ENCODE measurements at places on chromosomes 13 and 19. TPM values are rescaled to one million over a fixed set of nuclear protein-coding genes. Genes with fewer than 3 reads are reported as not detected.

GRCh38 chr19:4094761-4095487 lies 28.2 kb upstream of the ZBTB7A start:
- DNase-seq = no peak

DNA sequence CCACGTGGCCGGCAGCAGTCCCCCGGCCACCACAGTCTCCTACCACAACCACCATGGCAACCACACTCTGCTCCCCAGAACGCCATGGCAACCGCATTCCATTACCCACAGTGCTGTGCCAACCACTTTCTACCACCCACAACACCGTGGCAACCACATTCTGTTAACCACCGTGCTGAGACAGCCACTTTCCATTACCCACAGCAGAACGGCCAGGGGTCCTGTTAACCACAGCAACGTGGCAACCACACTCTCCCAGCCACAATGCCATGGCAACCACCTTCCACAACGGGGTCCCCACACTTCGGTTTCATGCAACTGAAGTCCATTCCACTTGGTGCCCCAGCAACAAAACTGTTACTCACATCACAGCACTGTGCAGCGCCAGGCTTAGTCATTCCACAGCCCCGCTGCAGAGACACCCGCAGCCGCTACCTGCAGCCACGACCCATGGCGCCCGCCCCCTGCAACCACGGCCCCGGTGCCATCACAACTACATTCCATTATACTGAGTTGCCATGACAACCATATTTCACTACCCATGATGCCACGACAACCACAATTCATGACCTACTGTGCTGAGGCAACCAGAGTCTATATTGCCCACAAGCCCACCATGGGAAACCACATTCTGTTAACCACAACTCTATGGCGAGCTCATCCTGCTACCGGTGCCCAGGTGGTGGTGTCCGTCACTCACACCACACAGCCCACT lies 10.0 kb downstream of the DPF1 start:
- no peak for DNase-seq

DNA sequence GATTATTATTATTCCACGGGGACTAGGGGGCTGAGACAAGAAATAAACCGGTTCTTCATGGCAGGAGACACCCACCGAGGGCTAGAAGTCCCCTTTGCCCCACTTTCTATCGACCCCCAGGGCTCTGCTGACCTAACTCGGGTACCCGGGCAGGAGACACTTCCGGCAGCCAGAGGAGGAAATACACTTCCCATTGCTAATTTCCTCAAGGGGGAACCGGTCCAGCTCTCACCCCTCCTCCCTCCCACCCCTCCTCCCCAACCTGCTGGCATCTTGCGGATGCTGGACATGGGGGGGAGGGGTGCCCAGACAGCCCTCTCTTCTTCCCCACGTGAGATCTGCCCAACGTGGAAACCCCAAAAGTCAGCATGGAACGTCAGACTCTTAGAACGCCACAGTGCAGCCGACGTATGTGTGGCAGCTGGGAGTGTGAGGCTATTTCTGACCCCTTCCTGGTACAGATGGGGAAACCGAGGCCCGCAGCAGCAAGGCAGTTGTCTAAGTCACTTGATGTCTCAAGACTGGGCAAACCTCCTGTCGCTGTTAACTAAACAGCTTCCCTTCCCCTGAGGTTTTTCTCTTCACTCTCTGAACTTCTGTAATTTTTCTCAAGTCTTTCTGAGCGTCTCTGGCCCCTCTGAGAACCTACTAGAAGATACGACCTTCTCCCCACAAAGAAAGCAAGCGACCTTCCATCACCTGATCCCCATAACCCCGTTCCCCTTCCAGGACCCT lies 3.6 kb downstream of the GPR4 start:
- DNase-seq = no peak

DNA sequence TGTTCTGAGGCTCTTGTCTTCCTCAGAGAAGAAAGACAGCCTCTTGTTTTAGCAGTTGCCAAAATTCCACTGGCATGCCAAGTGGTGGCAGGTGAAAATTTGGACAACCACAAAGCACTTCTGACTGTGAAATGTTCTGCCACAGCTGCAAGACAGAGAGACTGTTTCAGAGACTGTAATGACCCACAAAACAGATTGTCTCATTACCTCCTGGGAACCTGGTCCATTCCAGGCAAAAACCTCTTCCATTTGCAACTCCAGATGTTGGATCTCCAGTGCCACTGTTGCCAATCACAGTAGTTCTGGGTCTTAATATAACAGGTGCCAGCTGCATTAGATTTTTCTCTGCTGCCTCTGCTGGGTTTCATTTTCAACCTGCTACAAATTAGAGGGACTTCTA lies 911.5 kb downstream of the UQCRFS1 start:
- DNase-seq = no peak

GRCh38 chr19:18951721-18952281 lies 10.8 kb upstream of the HOMER3 start:
- no peak for DNase-seq

Gene F7
- not detected for total RNA-seq

GRCh38 chr13:39040206-39040605 lies 1.9 kb downstream of the NHLRC3 start:
- DNase-seq = no peak

- DNase-seq = no peak
Observed at GRCh38 chr19:47100290-47100689, 13.3 kb downstream of the ZC3H4 start.

- DNase-seq = no peak
Observed at GRCh38 chr19:1265615-1266128, 3.5 kb upstream of the CIRBP start.

- no peak for DNase-seq
Observed at GRCh38 chr19:33263325-33264023, 37.8 kb upstream of the SLC7A10 start.

Gene LAIR1
- 92.3 TPM for total RNA-seq

Gene MARCHF2
- 42.1 TPM for total RNA-seq

GRCh38 chr19:7924241-7924640 lies 1.7 kb downstream of the CTXN1 start:
- no peak for DNase-seq

Gene LILRA5
- 82.1 TPM for total RNA-seq

DNA sequence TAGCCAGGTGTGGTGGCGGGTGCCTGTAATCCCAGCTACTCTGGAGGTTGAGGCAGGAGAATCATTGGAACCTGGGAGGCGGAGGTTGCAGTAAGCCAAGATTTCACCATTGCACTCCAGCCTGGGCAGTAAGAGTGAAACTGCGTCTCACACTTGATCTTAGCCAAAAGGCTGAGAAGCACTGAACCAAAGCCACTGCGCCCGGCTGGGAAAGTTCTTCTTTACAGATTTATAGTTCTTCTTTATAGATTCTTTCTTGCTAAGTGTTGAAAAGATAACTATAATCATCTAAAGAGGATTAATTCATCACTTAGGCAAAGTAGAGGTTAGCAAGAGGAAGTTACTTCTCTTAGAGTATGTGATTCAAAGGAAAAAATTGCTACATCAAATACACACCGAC lies 11.1 kb downstream of the ZNF417 start:
- DNase-seq = no peak

GRCh38 chr19:11088506-11089253 lies 583 bp upstream of the LDLR start:
- DNase-seq = no peak

DNA sequence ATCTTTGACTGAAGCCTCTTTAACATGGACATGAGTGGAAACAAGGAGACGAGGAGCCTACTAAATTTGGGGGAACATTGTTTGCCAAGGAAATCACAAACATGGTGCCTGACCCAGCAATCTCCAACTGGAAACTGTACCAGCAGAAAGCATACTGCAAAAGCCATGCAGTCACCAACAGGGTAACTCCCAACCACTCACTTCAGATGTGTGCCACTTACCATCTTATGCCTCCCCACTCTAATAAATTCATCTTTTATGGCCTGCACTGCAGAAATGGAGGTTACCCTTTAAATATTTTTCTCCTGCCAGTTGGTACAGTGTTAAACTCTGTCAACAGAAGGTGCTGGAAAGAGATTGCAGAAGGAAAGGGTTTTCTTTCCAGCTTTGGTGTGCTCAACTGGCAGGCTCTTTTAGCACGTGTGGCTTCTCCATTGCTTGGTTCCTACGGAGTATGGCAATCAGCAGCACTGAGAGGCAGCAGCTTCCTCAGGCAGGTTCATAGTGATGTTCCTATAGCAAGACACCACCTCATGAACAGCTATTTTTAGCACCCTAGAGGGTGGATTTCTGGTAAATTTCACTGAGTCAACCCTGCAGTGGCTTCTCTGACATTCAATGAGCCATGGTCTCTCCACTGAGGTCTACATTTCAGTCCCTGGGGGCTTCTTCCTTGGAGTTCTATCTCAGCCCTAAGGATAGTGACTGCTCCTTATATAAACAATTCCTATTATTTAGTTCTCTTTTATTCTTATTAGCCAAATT lies 21.4 kb downstream of the MIR17HG start:
- DNase-seq = no peak

- no peak for DNase-seq
Observed at GRCh38 chr13:33380487-33381079, 95.0 kb upstream of the STARD13 start.

GRCh38 chr19:10565028-10565566 lies 713 bp downstream of the KRI1 start:
- DNase-seq = no peak

DNA sequence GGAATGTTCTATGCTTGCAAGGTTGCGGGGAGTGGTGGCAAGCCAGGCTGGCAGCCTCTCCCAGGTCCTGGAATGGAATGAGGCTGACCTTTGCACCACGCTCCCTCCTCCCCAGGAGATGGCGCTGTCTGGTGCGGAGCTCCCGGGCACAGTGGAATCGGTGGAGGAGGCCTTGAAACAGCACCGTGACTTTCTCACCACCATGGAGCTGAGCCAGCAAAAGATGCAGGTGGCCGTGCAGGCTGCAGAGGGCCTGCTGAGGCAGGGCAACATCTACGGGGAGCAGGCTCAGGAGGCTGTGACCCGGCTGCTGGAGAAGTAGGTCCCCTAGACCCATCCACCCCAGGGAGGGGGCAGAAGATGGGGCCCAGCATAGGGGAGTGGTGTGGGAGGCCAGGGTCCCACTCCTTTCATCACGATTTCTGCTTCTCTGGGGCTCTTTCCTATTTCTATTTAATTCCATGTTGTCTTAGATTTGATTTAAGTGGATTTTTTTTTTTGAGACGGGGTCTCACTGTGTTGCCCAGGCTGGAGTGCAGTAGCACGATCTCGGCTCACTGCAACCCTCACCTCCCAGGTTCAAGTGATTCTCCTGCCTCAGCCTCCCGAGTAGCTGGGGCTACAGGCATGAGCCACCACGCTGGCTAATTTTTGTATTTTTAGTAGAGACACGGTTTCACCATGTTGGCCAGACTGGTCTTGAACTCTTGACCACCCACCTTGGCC lies 53.2 kb upstream of the SHKBP1 start:
- no peak for DNase-seq

- DNase-seq = no peak
Observed at GRCh38 chr13:21997726-21998125, 326.9 kb downstream of the FGF9 start.

GRCh38 chr13:79451500-79451962 lies 29.4 kb upstream of the NDFIP2 start:
- peak; percentile 57 for DNase-seq

Gene TRAPPC2B
- 11.8 TPM for total RNA-seq

GRCh38 chr19:2603334-2603733 lies 99.2 kb downstream of the GNG7 start:
- DNase-seq = no peak

Gene C19orf73
- 2.3 TPM for total RNA-seq

DNA sequence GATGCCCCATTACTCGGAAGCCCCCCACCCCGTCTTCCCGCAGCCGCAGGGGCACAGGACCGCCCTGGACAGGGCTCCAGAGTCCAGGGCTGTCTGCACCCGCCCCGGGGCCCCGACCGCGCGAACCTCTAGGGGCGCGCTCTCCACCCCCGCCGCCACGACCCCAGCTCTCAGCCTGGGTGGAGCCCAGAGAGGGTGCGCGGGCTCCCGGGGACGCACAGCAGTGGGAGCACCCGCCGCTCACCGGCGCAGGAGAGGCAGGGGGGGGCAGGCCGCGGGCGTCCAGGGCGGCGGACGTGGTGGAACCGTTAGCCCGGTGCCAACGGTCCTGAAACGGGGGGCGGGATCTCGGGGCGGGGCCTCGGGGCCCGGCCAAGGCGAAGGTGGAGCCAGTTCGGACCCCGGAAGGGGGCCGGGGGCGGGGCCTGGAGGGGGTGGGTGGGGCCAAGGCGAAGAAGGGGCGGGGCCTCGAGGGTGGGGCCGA lies at the start of gene ATP8B3:
Gene ATP8B3, minus strand, starts transcription at position 335 of the 484 bp plus-strand sequence. CDS start 540 bp downstream, outside the sequence.
- DNase-seq = peak; percentile 38

Gene ELSPBP1
- not detected for total RNA-seq

Gene KMT5C
- total RNA-seq = 21.8 TPM

- DNase-seq = no peak
Observed at GRCh38 chr13:32415019-32415418, 12.9 kb downstream of the N4BP2L1 start.

Gene RNF17
- total RNA-seq = not detected

Gene LIM2
- 1.2 TPM for total RNA-seq

Gene PRRG2
- total RNA-seq = 2.9 TPM

Gene MYBPC2
- total RNA-seq = 0.92 TPM

- DNase-seq = no peak
Observed at GRCh38 chr19:4319067-4319718, 14.8 kb downstream of the FSD1 start.

DNA sequence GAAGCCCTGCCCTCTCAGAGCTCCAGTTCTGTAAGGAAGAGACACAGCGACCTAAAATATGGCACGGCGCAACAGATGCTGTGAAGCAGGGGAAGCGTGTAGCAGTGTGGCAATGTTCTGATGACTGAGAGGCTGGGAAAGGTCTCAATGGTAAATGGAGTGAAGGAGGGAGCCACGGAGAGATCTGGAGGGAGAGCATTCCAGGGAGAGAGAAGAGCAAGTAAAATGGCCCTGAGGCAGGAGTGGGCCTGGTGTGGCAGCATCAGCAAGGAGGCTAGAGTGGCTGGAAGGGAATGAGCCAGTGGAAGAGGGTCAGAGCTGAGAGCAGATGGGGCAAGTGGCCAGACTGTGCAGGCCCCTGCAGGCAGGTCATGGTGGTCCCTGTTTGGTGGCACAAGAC lies 16.4 kb downstream of the RCN3 start:
- no peak for DNase-seq

DNA sequence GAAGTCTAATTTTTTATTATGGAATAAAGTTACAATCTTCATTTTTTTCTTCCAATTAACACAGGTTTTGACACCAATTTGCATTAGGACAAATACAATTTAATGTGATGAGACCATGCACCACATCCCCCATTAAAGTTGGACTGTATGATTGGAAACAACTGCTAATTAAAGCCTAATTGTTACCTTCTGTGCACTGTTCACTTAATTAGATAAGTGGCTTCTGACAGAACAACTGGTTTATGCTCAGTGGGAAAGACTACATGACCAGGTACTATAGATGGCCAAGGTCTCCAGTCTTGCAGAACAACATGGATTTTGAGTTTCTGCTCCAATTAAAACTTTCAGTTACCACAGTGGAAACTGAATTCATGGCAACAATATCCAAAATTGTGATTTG lies 198.1 kb downstream of the FGF14 start:
- DNase-seq = no peak
